NCI-H187 (cell line): ENCODE measurements at places on chromosomes 3 and 15.

DNA sequence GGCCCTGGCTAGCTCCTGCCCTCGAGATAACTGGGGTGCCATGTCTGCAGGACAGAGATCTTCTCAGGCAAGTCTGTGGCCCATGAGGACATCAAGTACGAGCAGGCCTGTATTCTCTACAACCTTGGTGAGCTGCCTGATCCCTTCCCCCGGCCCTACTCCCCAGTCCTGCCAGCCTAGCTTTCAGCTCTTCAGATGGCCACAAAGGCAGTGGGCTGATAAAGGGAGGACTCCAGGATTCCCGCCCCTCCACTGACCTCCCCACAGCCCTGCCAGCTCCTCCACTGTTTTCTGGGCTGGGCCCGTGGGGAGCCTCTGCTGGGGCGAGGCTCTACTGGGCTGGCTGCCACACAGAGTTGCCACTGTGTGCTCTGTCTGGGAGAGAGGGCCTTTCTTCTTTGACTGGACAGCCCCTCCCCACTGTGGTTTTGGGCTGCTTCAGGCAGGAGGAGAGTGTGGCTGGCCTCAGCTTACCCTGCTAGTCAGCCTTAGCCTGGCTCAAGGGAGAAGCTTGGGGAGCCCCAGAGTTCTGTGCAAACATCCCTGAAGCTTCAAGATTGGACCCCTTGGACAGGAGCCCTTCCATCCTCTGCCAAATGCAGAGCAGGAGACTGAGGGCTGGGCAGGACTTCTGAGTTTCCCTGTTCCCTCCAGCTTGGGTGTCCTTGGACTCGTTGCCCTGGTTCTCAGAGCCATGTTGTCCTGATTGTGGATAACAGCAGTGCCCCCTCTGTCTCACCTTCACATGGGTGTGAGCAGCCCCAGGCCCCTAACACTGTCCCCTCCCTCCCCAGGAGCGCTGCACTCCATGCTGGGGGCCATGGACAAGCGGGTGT, 24.4 kb downstream of the PTPN23 start:
- DNase-seq = no peak

DNA sequence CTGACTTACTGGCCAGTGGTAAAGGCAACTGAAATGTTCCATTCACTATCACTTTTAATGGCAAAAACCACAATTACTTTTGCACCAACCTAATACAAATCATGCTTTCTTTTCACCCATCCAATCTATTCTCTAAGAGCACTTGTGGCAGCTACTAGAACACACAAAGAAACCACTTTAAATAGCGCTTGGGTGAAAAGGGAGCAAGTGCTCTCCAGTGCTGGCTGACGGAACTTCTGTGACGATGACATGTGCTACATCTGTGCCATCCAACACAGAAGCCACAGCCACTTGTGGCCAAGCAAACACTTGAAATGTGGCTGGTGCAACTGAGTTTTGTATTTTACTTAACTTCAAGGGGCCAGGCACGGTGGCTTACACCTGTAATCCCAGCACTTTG, 18.9 kb downstream of the SH3BP5 start:
- DNase-seq = peak; percentile 40

- DNase-seq = no peak
Measured at GRCh38 chr15:97517737-97518136, 442.8 kb upstream of the ARRDC4 start.

DNA sequence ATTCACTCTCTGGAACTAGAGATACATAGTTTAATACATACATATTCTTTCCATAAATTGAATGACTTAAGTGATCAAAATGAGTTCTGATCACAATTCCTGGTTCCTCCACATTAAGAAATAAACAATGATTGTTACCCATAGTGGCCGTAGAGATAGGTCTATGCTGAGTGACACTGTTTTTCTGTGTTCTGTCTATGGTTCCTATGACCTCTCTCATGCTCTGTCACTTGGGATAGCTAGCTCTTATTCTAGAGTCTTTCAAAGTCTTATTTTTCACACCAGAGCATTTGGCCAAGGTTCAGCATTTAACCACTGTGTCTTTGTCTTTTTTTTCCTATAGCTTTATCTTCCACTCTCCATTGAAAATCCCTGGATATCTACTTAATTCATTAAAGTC, 132.4 kb downstream of the GOLGA6L6 start:
- DNase-seq = no peak

DNA sequence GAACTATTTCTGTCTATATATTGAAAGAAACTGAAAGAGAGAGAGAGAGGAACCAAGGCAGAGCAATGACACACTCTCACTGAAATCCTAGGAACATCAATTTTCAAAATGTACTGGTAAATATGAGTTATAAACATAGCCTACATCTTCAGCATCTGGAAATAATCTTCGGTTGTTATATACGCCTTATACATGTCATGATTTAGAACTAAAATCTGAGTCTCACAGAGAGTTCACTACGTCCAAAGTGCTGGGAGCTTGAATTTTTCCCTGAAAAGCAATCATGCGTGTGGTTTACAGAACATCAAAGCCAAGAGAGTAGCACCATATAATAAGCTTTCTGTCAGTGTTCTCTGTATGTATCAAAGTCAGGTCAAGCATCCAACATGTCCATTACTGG, 420.0 kb upstream of the CBLB start:
- DNase-seq = no peak

GRCh38 chr3:98449606-98450193, 13.3 kb upstream of the OR5K1 start:
- DNase-seq = no peak

- DNase-seq = no peak
Measured at GRCh38 chr3:111726788-111727305, 131.7 kb upstream of the ZBED2 start.

- DNase-seq = no peak
Measured at GRCh38 chr3:105473521-105474223, 107.0 kb downstream of the ALCAM start.

- no peak for DNase-seq
Measured at GRCh38 chr15:59616379-59616778, 4.8 kb downstream of the GCNT3 start.

- DNase-seq = no peak
Measured at GRCh38 chr3:38545550-38545949, 49.4 kb downstream of the EXOG start.

DNA sequence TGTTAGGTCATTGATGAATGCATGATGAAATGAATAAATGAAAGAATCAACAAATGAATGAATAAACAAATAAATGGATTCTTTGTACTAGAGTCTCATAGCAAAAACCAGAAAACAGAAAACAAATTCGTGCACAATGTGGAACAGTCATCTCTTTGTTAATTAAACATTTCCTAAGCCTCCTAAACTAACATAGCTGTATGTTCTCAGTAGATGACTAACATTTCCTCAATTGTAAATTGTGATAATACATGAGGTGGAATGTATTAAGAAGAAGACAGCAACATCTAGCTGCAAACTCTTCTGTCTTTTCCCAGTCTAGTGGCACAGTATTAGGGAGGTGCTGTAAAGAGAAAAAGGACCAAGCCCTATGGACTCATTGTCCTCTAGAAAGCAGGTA, 1021.0 kb downstream of the MCTP2 start:
- DNase-seq = no peak

DNA sequence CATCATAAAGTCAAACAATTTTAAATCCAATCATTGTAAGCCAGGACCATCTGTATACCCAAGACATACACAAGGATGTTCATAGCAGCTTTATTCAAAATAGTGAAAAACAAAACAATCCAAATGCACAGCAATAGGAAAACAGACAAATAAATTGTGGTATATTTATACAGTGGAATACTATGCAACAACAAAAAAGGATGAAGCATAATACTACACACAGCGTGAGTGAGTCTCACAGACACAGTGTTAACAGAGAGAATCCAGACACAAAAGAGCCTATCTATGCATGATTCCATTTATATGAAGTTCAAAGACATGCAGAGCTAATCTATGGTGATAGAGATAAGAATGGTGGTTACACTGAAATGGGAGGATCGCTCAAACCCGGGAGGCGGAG, 5.6 kb upstream of the MUC20 start:
- DNase-seq = no peak

DNA sequence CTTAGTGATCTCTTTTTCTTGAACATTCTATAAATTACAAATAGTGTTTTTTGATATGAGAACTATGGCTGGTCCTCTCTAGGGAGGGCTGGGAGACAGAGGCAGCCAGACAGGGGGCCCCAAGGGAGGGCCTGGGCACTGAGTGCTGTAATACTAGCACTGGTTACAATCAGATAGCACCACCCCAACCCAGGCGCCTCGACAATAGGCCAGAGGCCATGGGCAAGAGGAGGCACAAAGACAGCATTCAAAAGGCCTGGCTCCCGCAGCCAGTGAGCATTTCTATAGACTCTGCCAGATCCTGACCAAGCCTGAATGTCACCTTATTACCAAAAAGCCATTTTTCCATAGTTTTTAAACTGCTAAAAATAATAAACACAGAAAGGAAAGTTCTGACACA, 158.5 kb downstream of the THRB start:
- no peak for DNase-seq

DNA sequence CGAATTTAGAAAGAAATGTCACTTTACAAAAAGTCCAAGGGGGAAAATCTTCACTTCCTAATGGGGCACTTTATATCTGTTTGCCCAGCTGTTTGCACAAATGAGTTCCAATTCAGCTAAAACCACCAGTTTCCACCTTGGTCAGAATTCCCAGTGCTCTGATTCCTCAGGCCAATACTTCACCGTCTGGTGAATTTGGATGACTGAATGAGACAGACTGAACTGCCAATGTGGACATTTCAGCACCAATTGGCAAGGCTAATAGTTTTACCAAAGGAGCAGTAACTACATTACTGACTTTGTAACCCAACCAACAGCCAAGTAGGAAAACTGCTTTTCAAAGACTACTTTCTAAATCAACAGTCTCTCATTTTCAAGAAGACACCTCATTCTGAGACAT, 51.8 kb downstream of the ABI3BP start:
- no peak for DNase-seq

- no peak for DNase-seq
Measured at GRCh38 chr15:99550077-99550476, 15.7 kb upstream of the MEF2A start.

- no peak for DNase-seq
Measured at GRCh38 chr3:111336511-111336910, 205.5 kb upstream of the CD96 start.

GRCh38 chr3:51591231-51591630, 52.7 kb downstream of the RAD54L2 start:
- no peak for DNase-seq

GRCh38 chr3:51330046-51330445, 55.0 kb upstream of the MANF start:
- DNase-seq = no peak

- DNase-seq = no peak
Measured at GRCh38 chr3:150998996-150999395, 26.5 kb upstream of the CLRN1 start.

- no peak for DNase-seq
Measured at GRCh38 chr15:55226127-55226526, 29.4 kb upstream of the RSL24D1 start.

GRCh38 chr15:60376677-60377095, 21.1 kb downstream of the ANXA2 start:
- peak; percentile 29 for DNase-seq

- no peak for DNase-seq
Measured at GRCh38 chr15:84034578-84035398, 200.8 kb upstream of the GOLGA6L4 start.

- DNase-seq = no peak
Measured at GRCh38 chr3:78979028-78979427, 788.8 kb downstream of the ROBO1 start.

DNA sequence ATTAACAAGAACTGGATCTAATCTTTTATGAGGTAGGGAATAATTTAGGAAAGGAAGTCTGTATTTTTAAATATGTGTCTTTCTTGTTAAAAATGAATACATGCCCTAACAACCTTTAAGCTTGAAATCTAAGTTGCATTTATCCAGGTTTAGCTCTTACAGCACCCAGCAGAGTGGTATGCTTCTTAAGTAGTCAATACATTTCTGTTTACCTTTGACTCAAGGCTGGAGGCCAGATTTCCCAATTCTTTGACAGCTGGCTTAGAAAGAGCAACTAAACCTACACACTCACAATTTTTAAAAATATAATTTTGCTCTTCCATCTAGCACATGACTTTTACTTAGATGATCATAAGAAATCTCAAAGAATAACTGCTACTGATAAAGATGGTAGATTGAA, 148.9 kb downstream of the DPH6 start:
- no peak for DNase-seq

- no peak for DNase-seq
Measured at GRCh38 chr15:64426845-64427465, 33.4 kb upstream of the ZNF609 start.

- DNase-seq = no peak
Measured at GRCh38 chr15:86483936-86484335, 404.3 kb downstream of the AGBL1 start.
